ENCODE measurements at places on chromosomes 5 and 9.

DNA sequence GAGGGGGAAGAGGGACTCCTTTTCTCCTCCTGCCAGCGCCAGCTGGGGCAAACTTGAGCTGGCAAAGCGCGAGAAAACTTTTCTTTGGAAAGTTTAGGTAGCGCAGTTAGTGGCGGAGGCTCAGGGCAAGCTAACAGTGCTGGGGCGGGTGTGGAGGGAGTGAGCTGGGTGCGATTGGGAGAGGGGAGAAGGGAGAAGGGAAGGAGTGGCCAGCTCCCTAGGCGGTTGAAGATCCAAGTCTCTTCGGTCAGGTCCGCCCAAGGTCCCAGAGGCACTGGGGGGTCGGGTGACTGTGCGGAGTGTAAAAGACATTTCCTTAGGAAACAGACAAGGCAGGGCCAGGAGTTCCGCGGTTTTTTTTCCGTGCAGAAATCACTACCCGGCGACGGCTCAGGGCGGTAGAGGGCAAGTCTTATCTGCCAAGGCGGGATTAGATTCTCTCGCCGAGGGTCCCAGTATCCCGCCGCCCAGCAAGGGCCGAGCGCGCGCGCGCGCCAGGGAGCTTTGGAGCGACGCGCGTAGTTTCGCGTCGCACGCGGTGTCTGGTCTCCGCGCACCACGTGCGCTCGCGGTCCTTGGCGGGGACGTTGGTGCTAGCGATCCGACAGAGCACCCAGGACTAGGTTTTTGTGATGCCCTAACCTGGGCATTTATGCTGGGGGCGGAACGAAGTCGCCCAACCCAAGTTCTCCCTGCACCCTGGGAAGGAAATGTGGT is 33.6 kb upstream of the NFIB start:
- DNase-seq = no peak

GRCh38 chr5:1732238-1732941 is 67.2 kb downstream of the MRPL36 start:
- no peak for DNase-seq

DNA sequence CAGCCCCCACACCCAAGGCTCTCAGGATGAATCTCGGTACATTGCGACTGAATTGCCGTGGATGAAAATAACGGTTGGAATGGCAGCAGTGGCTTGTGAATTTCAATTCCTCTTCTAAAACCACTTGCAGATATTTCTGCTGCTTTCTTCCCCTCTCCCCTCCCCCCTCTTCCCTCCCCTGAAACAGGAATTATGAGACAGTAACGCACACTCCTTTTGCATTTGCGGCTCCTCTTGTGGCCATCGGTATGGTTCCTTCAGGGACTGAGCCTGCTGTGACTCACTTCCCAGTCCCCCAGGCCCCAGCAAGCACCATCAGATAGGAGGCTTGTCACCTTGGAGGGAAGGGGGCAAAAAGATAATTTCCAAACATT is 9.7 kb downstream of the DCANP1 start:
- DNase-seq = no peak

DNA sequence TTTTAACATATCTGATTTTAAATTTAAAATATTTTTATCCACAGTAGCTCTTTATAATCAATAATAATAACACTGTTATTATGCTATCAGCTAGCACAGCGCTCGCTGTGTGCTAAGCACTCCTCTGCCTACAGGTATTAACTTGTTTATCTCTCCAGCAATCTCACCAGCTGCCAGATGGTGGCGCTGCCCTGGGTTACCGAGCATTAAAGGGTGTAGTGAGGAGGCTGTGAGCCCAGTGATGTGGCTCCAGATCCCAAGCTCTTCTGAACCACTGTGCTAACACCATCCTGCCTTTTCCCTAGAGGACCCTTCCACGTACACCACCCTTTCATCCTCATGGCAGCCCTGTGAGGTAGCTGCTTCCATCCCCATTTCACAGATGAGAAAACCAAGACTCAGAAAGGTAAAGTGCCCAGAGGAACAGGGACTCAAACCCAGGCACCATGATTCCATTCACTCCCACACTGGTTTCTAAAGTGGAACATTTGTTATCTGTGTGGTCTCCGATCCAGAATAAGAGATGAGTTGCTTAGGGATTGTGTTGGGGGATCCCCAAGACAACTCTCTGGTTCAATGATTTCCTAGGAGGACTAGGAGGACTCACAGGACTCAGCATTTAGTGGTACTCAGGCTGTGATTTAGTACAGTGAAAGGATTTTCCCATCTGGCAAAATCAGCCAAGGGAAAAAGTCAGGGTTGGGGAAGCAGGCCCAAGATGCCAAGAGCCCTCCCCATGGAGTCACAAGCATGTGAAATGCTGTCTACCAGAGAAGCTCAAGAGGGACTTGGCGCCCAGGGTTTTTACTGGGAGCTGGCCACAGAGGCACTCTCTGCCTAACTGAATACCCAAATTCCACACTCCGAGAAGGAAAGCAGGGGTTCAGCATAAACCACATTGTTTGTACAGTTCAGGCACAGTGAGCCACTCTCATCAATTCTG is 7.0 kb downstream of the IGFBPL1 start:
- DNase-seq = no peak

DNA sequence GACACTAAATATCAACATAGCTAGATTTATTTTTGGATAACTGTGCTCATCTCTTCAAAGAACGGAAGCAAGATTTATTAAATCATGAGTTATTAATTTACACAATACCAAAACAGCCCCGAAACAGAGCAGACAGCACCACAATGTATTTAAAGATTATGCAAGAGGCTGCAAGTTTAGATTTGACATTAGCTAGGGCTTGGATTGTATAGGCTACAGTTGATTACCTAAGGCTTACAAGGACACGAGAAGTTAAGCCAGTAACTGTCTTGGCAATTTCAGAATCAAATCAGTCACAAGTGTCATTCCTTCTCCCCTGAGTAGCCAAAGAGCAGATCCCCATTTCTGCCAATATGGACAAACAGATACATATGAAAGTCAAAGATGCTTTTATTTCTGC is 152.6 kb downstream of the MED27 start:
- no peak for DNase-seq

GRCh38 chr9:124216474-124217176 is 41.1 kb upstream of the NEK6 start:
- DNase-seq = no peak

- DNase-seq = no peak
Measured at GRCh38 chr9:132181796-132182313, 20.0 kb downstream of the NTNG2 start.

DNA sequence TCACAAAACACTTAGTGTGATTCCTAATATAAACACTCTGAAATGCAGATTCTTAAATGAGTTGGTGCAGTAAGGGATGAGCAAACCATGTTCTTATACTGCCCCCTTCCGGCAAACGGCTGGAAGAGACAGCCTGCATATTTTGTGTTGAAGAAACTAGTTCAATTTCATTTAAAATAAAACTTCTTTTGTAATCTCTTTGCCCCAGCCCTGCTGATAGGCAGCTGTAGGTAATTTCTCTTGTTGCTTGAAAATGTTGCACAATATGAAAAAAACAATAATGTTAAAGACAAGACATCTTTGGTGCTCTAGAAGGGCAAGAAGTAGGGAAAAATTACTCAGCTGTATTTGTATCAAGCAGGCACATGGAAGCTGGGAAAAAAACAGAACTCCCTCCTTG is 89.7 kb upstream of the CCNG1 start:
- peak; percentile 8 for DNase-seq

DNA sequence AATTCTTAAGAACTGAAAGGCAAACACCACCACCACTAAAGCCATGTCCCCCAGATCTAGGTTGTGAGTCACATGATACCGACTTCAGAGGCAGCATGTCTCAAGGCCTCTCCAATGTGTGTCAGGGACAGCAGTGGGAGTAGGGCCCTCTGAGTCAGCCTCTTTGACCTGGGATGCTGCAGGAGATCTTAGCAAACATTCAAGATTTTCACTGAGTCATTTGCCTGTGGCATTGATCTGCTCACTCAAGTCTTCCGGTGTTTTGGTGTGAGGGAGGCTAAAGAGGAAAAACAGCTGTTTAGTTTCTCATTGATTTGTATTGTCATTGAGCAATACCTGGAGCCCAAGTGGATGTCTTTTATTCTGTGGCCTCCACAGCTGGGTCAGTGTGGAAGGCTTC is 36.1 kb downstream of the TMC1 start:
- DNase-seq = peak; percentile 36

- peak; percentile 26 for DNase-seq
Measured at GRCh38 chr5:71924980-71925379, 182.3 kb upstream of the MAP1B start.

DNA sequence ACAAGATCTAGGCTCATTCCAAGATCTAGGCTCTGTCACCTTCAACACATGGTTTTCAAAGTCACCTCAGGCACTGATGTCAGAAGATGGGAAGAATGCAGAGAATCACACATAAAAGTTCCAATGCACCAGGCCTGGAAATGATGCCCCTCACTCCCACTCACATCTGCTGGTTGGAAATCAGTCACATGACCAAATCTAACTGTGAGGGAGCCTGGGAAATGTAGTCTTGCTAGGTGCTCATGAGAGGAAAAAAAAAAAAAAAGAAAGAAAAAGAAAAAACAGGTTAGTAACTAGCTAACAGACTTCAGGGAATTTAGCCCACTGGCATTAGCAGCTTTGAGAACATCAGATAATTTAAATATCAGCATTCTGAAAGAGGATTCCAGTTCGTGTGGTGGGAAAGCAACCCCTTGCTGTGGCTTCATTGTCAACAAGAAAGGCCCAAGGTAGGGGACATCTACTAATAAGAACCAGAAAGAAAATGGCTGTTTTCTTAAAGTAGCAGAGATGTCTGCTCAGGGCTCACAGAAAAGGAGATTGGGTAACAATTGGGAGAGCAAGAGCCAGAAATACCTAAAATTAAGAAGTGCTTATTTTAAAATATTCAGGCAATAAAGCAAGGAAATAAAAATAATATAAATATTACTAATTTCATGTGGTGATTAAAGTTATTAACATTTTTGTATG is 614.3 kb downstream of the ACTL7B start:
- DNase-seq = no peak

DNA sequence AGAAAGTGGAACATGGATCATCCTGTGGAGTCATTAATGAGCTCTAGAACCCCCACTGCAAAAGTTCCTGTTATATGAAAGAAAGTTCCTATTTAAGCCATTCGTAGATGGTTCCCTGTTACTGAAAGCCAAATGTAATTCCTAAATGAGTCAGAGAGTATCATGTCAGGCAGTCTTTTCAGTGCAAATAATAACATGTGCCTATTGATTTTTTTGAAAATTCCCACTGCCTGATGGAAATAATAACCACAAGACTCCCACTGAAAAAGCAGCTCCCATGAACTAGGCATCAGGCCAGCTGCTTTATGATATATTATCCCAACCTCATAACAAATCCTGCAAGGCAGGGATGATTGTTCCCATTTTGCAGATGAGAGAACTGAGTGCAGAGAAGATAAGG is 217.2 kb downstream of the DAB2IP start:
- no peak for DNase-seq

DNA sequence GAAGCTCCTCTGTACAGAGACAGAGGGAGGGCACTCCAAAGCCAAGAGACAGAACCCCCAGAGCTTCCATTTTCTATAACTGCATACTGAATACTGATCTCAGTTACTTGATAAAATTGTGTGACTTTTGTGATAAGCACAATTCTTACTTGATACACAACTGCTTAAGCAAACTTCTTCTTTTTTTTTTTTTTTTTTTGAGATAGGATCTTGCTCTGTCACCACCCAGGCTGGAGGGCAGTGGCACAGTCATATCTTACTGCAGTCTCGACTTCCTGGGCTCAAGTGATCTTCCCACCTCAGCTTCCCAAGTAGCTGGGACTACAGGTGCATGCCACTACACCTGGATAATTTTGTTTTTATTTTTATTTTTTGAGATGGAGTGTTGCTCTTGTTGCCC is 252.1 kb upstream of the ZNF608 start:
- no peak for DNase-seq

- DNase-seq = no peak
Measured at GRCh38 chr9:74379718-74380117, 117.4 kb upstream of the RORB start.

- DNase-seq = no peak
Measured at GRCh38 chr5:91031402-91031752, 351.7 kb downstream of the ARRDC3 start.

DNA sequence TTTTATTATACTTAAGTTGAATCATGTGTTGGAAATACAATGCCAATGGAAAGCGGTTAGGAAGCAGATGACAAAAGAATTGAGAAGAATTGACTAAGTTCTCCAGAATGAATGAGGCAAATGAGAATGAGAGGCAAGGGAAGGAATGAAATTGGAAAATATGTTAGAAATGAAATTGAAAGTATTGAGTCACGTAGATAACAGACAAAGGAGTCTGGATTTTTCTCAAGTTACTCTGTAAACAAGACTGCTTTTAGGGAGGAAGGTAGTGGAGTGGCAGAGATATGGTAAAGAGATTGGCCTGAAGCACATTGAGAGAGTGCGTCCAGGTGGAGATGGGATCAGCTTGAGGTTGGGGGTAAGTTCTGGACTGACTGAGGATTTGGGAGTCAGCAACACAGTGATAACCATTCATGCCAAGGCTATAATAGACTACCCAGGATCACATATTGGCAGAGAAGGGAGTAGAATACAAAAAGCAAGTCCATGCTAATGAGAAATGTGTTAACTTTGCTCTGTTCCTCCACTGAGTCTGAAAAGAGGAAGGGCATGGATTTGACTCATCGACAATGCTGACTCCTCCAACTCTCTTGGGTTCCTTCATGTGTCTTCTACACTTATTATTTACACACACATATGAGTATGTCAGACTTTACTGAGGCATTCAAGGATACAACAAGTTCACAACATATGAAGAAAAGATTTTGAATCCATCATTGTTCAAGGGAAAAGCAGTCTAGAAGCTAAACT is 814.2 kb upstream of the ZNF608 start:
- DNase-seq = no peak

DNA sequence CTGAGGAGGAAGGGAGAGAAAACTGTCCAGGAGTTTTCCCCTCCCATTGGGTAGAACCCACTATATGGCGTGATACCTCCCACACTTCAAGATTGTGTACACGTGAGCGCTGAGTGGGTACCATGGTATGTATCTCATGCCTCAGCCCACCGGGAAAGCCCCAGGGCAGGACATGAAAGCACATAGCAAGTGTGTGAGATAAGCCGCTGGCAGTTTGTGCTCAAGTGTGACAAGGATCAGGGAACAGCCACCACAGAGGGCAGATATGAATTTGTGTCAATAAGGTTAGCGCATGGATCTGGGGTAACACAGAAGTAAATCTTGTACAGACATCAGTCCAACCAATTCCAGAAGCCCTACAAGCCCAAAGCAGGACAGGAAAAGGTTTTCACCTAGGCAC is 42.6 kb upstream of the NAA35 start:
- no peak for DNase-seq

GRCh38 chr5:152523964-152524363 is 118.9 kb upstream of the NMUR2 start:
- DNase-seq = no peak

GRCh38 chr5:102625928-102626327 is 127.1 kb upstream of the SLCO6A1 start:
- DNase-seq = no peak

DNA sequence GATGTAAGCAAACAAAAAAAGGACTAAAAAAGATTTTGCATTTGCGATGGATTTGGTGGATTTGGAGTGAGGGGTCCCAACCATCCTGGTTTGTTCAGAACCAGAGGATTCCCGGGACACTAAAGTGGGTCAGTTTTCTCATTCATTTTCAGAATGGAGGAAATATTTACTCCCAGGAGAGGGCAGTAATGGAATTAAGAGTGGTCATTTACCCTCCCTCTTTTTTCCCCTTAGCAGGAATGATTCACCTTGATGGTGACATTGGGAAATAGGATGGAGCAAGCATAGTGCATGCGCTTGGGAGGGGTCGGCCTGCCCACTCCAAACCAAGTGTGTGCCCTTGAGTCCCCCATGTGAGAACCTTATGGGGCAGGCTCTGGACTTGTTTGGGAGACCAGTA is 164.2 kb upstream of the PUM3 start:
- DNase-seq = no peak

GRCh38 chr5:111434800-111435199 is 77.5 kb downstream of the STARD4 start:
- DNase-seq = no peak
